Skeletal muscle tissue (tissue), 5 donors: ENCODE measurements at places on chromosomes 2 and 18. TPM values are rescaled to one million over a fixed set of nuclear protein-coding genes. Genes with fewer than 3 reads are reported as not detected.

Gene SLC38A11
- 2.6 TPM for total RNA-seq

Gene POTEJ
- not detected for total RNA-seq

Gene PSMA8
- total RNA-seq = not detected

Gene KCNIP3
- 2.1 TPM for total RNA-seq
